ENCODE measurements at places on chromosomes 7 and 10.
A peak's percentile ranks its signal among the peaks of the same experiment; 100 is the strongest.

GRCh38 chr10:14102056-14102455 lies 228.7 kb downstream of the FRMD4A start:
- peak; percentile 60 for DNase-seq

DNA sequence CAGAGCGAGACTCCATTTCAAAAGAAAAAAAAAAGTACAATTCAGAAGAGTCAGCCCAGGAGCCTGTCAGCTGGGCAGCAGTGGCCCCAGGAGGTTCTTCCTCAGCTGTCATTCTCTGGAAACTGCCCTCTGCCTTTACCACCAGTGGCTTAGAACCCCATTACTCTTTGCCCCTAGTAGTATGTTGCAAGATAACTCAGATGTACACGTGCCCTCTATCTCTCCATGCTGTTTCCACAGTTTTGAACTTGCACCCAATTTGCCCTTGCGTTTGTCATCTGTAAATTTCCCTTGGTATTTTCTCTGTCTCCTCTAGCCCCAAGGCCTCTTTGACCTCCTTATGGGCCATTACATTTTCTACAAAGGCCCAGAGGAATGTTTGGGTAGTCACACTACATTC lies 56.7 kb upstream of the PRKAR2B start:
- no peak for DNase-seq

DNA sequence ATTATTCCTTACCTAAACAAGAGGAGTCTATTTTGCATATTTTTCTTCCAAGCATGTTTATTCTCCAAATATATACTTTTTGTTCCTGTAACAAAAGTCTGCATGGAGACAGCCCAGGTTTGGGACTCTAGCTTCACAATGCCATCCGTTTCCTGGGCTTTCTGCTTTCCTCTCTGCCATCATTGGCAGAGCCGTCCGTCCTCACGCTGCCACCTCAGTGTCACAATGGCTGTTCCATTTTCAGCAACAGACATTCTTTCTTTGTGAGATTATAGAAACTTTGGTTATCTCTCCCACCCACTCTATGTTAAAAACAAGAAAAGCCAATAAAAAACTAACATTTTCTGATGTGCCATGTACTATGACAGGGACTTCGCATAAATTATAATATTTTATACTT lies 825.2 kb downstream of the REEP3 start:
- no peak for DNase-seq

DNA sequence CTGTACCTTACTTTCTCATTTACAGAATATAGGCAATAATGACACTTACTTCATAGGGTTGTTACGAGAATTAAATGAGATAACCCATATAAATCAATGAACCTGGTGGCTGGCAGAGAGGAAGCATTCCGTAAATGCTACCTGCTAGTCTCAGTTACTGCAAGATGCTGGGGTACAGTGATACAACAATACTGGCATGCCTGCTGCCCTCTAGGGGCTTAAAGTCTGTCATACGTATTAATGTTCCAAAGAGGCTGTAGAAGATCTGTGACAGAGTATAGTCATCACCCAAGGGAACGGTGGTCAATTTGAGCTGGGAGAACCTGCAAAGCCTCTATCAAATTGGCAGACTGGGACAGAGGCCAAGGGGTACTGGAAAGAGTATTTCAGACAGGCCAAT lies 421.5 kb downstream of the GPAM start:
- no peak for DNase-seq

- DNase-seq, result no peak
These were observed 222.1 kb downstream of the NSUN6 start for GRCh38 chr10:18429335-18429734.

GRCh38 chr7:146090023-146090645 lies 26.5 kb upstream of the CNTNAP2 start:
- peak; percentile 74 for DNase-seq

GRCh38 chr10:7488418-7488829 lies 77.6 kb upstream of the SFMBT2 start:
- peak; percentile 67 for DNase-seq

DNA sequence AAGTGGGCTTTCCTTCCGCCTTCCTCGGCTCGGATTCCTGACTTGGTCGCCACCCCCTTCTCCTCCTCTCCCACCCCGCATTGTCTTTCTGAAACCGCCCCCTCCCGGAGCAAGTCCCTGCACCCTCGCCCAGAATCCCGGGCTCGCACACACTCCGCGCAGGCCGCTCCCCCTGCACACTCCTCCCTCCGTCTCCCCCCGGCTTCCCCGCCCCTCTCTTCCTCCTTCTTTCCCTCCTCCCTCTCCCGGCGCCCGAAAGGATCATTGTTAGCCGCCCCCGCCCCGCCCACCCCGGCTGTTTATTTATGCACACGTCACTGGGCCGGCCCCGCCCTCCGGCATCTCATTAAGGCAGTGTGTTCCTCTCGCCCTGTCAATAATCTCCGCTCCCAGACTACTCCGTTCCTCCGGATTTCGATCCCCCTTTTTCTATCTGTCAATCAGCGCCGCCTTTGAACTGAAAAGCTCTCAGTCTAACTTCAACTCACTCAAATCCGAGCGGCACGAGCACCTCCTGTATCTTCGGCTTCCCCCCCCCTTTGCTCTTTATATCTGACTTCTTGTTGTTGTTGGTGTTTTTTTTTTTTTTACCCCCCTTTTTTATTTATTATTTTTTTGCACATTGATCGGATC lies at the start of gene TCF7L2:
Gene TCF7L2 (plus strand): TSS at position 373 of the 633 bp plus-strand sequence. CDS start 510 bp downstream, outside the sequence.
- DNase-seq, result peak; percentile 98

DNA sequence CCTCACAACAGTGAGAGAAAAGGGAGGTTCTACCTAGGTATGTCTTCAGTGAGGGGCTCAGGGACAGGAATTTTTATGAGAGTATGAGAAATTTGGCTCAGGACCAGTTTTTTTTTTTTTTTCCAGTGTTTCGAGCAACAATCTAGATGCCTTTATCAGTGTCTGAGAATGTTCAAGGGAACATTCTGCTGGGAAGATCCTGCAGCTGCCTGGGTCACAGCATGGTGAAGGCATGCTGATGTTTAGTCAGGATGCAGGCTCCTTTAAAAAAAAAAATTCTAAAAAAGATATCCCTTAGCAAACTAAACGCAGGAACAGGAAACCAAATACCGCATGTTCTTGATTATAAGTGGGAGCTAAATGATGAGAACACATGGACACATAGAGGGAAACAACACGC lies 31.0 kb downstream of the SBDS start:
- DNase-seq, result peak; percentile 88

Measured in choroid plexus epithelial cell (primary cell).